Stomach (tissue), 19 donors: ENCODE measurements at places on chromosomes 1 and 21. TPM values are rescaled to one million over a fixed set of nuclear protein-coding genes. Genes with fewer than 3 reads are reported as not detected.

The ALG6 gene
- 21.8 TPM for total RNA-seq

- peaks cover 55% of the 10 kb centered on the region for H3K4me1 ChIP-seq
- H3K27ac ChIP-seq, result no peak overlapping the region
- no peaks in the 10 kb centered on the region for H3K36me3 ChIP-seq
- no peaks in the 10 kb centered on the region for H3K27me3 ChIP-seq
- no peak for DNase-seq
Observed at GRCh38 chr1:180639871-180640270, 8.0 kb downstream of the XPR1 start.

The AMY1B gene
- total RNA-seq, result not detected

The FAM72C gene
- 1.8 TPM for total RNA-seq

GRCh38 chr1:228079013-228079412, 3.5 kb upstream of the ARF1 start:
- no peak overlapping the region for H3K27ac ChIP-seq
- no peaks in the 10 kb centered on the region for H3K36me3 ChIP-seq
- peaks cover under 1% of the 10 kb centered on the region for H3K27me3 ChIP-seq
- DNase-seq, result peak; percentile 7
- H3K4me1 ChIP-seq, result peaks cover 9% of the 10 kb centered on the region
- no peak overlapping the region for H3K4me3 ChIP-seq

The DNASE2B gene
- total RNA-seq, result not detected

DNA sequence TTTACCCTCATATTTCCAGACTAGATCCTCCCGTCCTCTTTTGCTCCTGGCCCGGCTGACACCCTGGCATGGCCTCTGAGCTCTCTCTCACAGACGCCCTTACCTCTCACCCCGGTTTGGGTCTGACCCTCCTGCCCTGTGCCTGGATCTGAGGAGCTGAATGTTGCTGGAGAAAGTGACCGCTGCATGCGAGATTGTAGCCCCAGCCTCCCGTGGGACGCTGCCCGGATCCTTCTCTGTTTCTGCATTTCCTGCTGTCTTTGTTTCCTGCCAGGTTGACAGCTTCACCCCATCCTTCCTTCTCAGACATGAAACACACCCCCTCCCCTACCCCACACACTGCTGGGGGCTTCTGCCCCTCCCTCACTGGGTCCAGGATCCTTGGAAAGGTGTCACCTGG, 9.5 kb downstream of the FAM131C start:
- H3K27me3 ChIP-seq, result no peaks in the 10 kb centered on the region
- H3K36me3 ChIP-seq, result no peaks in the 10 kb centered on the region
- H3K4me3 ChIP-seq, result no peak overlapping the region
- DNase-seq, result no peak

DNA sequence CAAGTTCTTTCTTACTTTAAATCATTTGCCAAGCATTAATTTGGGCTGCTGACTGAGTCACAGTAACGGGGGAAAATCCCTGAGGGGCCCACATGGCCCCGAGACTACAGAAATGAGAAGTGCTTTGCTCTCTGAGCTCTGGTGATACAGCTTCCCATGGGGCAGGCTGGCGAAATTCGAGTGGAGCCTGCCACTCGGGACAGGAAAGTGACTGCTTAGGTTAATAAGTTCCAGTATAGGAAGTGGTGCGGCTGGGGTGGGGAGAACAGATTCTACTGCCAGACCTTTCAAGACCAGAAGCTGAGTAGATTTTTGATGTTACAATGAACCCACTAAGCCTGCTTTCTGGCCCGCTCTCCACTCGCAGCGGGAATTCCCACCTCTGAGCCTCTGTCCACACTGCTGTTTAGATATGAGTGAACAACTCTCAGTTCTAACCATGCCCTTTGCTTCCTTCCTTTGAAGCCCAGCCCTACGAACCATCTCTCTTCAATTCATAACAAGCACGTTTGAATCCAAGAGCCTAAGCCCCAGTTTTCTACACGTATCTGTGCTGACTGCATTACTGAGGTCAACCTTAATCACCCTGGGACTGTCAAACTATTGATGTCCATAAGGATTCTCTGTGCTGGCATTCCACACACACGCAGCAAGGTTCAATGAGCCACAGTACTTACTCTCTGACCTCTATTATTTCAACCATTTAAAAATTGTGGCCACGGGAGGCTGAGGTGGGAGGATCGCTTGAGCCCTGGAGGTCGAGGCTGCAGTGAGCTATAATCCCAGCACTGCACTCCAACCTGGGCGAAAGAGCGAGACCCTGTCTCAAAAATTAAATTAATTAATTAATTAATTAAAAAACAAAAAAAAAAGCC, 9.6 kb downstream of the ZBTB17 start:
- H3K36me3 ChIP-seq, result peaks cover 31% of the 10 kb centered on the region
- no peaks in the 10 kb centered on the region for H3K27me3 ChIP-seq
- no peak overlapping the region for H3K4me3 ChIP-seq
- peaks cover 22% of the 10 kb centered on the region for H3K4me1 ChIP-seq
- peak; percentile 32 for DNase-seq

- DNase-seq, result no peak
- H3K4me1 ChIP-seq, result no peaks in the 10 kb centered on the region
- no peak overlapping the region for H3K4me3 ChIP-seq
- H3K27ac ChIP-seq, result no peak overlapping the region
Observed at GRCh38 chr1:78113156-78113916, 67.6 kb downstream of the GIPC2 start.

The NECTIN4 gene
- 20.3 TPM for total RNA-seq

The GRIK3 gene
- total RNA-seq, result under 0.01 TPM

- H3K4me1 ChIP-seq, result no peaks in the 10 kb centered on the region
- no peak for DNase-seq
- no peak within 1 kb of the TSS for H3K27ac ChIP-seq
- no peaks in the 10 kb centered on the region for H3K36me3 ChIP-seq
- H3K4me3 ChIP-seq, result no peak within 1 kb of the TSS
- H3K27me3 ChIP-seq, result no peaks in the 10 kb centered on the region
Observed at GRCh38 chr1:109539676-109540075, at the start of gene GPR61. TSS of gene GPR61 (plus strand) at chr1:109539872. CDS start at chr1:109543023, 3,151 bp downstream.

DNA sequence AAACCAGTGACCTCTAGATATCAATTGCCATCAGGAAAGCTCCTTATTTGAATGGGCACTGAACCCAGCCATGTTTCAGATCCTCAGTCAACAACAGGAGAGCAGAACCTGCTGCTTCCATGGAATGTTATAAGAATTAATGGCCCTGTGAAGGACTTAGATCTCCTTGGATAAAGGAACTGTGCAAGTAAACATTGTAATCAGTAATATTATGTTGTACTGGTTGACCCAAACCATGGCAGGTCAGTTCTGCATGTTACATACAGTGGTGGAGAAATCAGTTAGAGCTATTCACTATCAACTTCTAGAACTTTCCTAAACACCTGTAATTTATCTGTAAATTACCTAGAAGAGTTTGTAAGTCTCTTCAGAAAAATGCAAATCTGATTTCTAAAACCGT, 11.2 kb upstream of the CLDN8 start:
- no peak overlapping the region for H3K4me3 ChIP-seq
- H3K36me3 ChIP-seq, result no peaks in the 10 kb centered on the region
- no peak overlapping the region for H3K27ac ChIP-seq
- H3K4me1 ChIP-seq, result peaks cover 7% of the 10 kb centered on the region
- DNase-seq, result no peak

The MDM4 gene
- 168 TPM for total RNA-seq

GRCh38 chr1:177132141-177132540, 32.4 kb downstream of the ASTN1 start:
- no peaks in the 10 kb centered on the region for H3K36me3 ChIP-seq
- H3K4me3 ChIP-seq, result no peak overlapping the region
- no peak for DNase-seq
- H3K27ac ChIP-seq, result no peak overlapping the region
- no peaks in the 10 kb centered on the region for H3K4me1 ChIP-seq

DNA sequence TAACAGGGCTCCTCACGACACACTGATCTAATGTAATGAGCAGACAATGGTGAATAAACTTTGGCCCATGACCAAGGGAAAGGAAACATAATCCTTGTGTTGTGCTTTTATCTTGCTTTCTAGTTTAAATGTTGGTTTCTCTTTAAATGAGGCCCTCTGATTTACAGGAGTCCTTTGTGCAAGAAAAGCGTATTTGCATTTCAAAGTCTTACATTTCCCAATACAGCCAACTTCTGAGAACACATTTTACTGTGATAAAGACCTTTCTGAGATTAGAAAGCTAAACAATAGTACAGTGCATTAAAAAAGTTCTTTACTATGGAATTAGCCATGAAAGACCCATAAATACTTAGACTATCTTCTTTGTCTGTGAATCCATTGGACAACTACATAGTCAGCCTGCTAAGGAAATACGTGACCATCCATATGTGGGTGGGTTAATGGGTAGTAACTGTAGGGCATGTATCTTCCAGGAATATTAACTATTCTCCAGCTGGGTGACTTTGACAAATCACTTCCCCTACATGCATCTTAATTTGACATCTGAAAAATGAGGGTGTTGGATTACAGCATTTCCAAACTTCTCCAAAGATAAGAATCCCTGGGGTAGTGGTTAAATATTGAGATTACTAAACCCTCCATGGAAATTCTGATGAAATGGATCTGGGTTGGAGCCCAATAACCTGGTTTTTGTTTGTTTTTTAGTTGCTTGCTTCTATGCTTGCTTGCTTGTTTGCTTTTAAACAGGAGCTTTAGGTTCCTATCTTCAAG, 50.3 kb upstream of the USP1 start:
- H3K27ac ChIP-seq, result peak overlapping the region; percentile 67
- H3K36me3 ChIP-seq, result no peaks in the 10 kb centered on the region
- peaks cover 30% of the 10 kb centered on the region for H3K4me1 ChIP-seq
- no peak overlapping the region for H3K4me3 ChIP-seq
- DNase-seq, result peak; percentile 70

GRCh38 chr1:91885716-91886506, at the start of gene TGFBR3:
TSS of gene TGFBR3 (minus strand) at chr1:91886151. CDS start at chr1:91861531, 24,620 bp downstream.
- peaks cover 56% of the 10 kb centered on the region for H3K4me1 ChIP-seq
- DNase-seq, result peak; percentile 97
- H3K36me3 ChIP-seq, result no peaks in the 10 kb centered on the region
- peak within 1 kb of the TSS; percentile 93 for H3K27ac ChIP-seq
- no peaks in the 10 kb centered on the region for H3K27me3 ChIP-seq
- H3K4me3 ChIP-seq, result peak within 1 kb of the TSS; percentile 94

DNA sequence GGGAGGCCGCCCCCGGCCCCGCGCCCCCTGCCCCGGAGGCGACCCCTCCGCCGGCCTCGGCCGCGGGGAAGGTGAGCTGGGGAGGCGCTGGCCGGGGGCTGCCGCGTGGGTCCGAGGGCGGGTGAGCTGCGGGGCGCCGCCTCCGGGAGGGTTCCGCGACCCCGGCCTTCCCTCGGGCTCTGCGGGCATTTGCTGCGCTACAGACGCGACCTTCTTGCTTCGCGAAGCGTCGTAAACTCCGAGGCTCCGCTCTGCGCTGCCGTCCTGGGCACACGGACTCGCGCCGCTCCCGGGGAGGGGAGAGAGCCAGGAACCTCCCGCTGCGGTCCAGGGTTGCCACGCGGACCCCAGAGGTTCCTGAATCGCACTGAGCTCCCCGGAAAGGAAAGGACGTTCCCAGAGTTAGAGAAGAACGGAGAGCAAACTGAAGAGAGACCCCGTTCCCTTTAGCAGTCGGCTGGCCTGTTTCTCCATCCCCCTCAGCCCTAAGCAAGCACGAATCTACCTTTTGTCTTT, 345 bp downstream of the SLX9 start:
- H3K4me3 ChIP-seq, result peak overlapping the region; percentile 95
- H3K36me3 ChIP-seq, result peaks cover 1% of the 10 kb centered on the region
- peaks cover 38% of the 10 kb centered on the region for H3K4me1 ChIP-seq
- no peak for DNase-seq
- H3K27ac ChIP-seq, result peak overlapping the region; percentile 87
